ENCODE measurements at places on chromosomes 12 and 14.

GRCh38 chr12:112007945-112008344 lies 5.0 kb downstream of the TMEM116 start:
- DNase-seq: no peak

DNA sequence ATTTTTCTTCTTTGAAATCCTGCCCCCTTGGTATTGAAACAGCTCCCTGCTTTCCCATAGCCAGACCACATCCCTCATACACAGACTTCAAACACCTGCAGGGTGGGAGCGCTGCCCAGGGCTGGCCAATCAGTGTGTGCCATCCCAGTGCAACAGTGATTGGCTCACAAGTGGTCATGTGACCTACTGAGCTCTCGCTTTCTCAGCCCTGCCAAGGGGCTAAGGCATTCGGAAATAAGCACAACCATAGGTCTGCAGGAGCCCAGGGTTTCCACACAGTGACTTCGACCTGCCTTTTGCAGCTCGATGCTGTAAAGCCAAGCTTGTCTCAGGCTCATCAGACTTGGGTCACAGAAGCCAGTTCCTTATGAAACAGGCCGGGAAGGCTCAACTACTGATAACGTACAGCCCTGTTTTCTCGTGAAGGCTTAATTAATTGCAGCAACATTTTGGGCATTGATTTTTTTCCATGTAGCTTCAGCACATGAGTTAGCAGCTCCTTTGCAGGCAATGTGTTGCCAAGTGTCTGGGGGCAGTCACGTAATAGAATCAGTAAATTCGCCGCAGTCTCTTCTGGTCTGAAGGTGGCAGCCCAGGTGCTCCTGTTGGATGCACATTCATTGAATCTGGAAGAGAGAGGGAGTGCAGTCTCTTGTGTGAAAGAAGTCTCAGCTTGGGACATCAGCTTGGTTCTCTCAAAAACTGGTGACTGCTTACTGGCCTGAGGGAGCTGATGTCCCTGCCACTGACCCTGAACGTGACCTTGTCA lies 1091.8 kb downstream of the AACS start:
- DNase-seq: no peak

GRCh38 chr12:72888693-72889092 lies 616.5 kb downstream of the TRHDE start:
- DNase-seq: no peak

DNA sequence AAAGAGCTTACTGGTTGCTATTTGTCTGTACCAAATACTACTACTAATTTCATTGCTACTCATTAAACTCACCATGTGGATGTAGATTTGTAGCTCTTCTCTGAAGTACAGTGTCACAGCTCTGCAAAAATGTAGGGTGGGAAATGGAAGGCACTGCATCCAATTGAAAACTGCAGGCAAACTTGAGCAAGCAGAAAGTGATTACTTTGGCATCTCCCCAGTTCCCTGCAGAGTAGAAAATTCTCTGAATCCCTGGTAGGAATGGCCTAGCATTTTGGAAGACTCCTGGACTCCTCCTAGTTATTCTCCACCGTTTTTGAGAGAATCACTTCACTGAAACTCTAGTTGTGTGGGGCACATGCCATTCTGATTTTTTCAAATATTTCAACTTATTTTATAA lies 239.1 kb downstream of the DIO2 start:
- no peak for DNase-seq

DNA sequence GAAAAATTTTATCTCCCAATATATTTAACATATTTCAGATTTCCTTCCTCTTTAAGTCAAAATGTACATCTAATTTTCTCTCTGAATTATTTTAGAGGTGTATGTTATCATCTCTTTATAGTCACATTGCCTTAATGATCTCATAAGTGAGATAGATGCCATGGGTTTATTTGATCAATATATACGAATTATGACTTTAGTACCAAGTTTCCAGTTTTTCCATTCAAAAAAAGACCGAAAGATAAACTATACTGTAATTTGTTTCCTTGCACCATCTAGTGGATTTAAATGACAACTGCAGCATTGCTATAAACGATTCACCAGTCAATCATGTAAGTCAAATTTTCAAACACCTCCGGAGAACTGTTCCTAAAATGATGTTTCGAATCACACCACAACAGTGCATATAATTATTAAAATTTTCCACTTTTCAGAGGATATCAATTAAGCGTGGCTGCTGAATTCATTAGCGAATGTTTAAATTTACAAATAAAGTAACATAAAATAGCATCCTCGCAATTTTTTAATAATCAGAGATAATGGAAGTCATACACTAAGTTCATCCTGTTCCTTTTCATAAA lies 419 bp upstream of the ATXN7L3B start:
- no peak for DNase-seq

GRCh38 chr12:89350260-89350629 lies 2.1 kb downstream of the DUSP6 start:
- DNase-seq: no peak

GRCh38 chr12:92506891-92507290 lies 195.9 kb upstream of the PLEKHG7 start:
- DNase-seq: no peak

DNA sequence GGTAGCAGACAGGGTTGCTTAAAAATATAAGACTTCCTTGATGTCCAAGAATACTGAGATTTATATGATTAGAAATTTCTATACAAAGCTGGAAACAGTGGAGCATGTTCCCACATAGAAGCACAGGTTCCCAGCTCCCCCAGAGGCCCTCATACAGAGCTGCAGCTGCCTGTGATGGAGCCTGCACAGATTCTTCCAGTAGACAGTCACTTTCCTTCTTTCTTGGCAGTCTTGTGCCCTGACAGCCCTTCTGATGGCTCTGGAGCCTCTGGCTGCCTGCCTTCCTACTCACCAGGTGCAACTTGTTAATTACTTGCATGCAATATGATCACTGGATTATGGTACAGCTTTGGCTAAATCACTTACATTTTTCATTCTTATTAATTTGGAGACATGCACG lies 44.4 kb downstream of the BICD1 start:
- no peak for DNase-seq

- DNase-seq: no peak
Observed at GRCh38 chr12:105948331-105948730, 190.4 kb downstream of the NUAK1 start.

- DNase-seq: no peak
Observed at GRCh38 chr14:59679872-59680271, 103.3 kb upstream of the CCDC175 start.

- DNase-seq: no peak
Observed at GRCh38 chr14:69014829-69015259, 35.7 kb upstream of the ACTN1 start.

DNA sequence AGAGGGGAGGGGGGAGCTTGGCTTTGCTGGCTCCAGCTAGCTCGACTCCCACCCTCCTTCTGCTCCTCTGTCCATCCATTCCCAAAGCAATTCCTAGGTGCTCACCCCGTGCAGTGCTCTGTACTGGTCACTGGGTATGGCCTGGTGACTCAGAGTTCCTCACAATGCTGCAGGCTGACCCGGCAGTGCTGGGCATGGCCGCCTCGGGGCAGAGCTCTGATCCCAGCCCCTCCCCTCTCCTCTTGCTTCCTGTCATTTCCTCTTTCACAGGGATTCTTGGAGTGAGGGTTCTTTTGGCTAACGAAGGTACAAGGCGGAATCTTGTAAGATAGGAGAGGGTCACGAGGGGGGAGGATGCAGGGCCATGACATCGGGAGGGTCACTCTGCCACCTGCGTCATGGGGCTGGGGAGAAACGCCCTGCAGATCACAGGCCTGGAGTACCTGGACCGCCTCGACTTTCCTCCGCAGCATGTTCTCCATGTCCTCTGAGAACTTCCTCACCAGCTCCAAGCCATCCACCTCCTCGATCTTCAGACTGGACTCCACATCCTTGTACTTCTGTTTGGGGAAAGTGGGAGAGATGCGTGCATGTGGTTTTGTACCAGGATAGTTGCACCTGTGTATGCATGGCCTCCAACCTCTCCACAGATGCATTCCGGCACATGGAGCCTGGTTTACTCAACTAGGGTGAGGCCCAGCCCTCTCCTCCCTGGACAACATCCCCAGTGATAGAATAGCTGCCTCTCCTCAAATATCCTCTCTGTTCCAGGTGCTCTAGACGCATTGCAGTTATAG lies 5.7 kb downstream of the CACNA2D4 start:
- DNase-seq: peak; percentile 2

DNA sequence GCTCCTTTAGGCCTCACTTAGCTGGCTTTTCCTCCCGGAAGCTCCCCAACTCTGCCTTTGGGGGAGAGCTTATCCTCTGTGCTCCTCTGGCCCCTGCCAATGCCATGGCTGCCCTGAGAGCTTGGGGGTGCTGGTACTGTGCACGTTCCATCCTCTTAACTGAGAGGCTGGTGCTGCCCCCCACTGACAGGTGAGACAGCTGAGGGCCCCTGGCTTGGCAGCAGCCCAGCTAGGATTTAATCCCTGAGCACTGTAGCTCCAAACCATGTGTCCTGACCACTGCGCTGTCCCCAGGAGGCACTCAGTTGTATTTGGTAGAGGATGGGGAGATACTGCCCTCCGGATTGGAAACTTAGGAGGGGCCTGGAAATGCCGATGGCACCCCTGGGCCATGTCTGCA lies 46.1 kb downstream of the UBE3B start:
- DNase-seq: no peak

- no peak for DNase-seq
Observed at GRCh38 chr14:71834284-71835204, 97.7 kb upstream of the RGS6 start.

DNA sequence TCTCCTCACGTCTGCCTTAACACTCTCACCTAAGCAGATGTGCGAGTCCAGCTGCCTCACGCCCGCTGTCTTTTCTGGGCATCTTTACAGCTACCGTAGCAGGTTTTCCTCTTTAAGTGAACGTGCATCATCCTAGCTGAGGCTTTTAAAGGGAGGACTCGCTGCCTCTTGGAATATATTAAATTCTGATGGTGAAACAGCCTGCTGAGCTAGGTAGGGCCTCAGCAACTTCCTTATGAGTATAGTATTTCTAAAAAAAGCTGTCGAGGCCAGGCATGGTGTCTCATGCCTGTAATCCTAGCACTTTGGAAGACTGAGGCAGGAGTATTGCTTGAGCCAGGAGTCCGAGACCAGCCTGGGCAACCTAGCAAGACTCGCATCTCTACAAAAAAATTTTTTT lies 32.2 kb downstream of the TESC start:
- no peak for DNase-seq

GRCh38 chr14:104334424-104335161 lies 196.2 kb downstream of the KIF26A start:
- DNase-seq: peak; percentile 11

DNA sequence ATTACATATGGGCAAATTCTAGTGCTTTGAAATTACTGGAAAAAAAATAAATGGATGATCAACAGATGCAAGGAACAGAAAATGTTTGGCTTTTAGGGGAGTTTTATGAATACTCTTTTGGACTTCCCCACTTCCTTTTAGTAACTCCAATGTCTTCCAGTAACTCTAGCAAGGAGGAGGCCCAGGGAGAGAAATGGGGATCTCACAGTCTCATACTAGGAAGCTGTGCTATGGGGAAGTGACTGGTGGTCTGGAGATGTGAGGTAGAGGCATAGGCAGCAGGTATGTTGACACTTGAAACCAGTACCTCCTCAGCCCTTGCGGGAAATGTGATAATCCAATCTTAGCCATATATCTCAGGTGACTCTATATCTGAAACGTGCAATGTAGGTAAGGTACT lies 68.1 kb downstream of the CRADD start:
- DNase-seq: no peak

DNA sequence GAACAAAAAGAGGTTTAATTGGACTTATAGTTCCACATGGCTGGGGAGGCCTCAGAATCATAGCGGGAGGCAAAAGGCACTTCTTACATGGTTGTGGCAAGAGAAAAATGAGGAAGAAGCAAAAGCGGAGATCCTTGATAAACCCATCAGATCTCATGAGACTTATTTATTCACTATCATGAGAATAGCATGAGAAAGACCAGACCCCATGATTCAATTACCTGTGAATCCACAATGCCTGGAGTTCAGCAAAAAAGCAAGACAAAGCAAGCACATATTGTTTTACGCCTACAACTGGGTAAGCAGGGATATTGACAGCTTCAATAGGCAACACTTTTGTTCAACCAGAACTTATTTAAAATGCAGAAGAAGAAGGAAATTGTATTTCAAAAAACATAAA lies 218.2 kb downstream of the RPL10L start:
- no peak for DNase-seq

DNA sequence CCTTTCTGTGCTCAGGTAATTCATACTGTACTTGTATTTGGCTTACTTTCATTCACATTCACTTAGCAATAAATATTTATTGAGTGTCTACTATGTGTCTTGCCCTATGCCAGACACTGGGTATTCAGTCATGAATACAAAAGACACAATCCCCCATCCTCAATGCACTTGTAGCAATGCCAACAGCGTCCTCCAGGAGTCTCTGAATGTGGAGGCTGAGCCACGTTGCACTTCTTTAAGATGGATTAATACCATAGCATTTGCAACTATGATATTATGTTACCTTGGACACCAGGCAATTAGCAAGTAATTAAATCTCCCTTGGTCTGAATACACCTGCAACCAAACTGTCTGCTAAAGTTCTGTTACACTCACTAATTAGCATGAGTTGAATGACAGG lies 58.8 kb downstream of the OTX2 start:
- no peak for DNase-seq

- no peak for DNase-seq
Observed at GRCh38 chr12:96014943-96015599, 18.9 kb upstream of the HAL start.

- DNase-seq: peak; percentile 74
Observed at GRCh38 chr12:96193725-96194575, at the start of gene ELK3. TSS of gene ELK3 (plus strand) at chr12:96194375.

GRCh38 chr12:97308576-97309198 lies 153.9 kb upstream of the RMST start:
- DNase-seq: no peak

DNA sequence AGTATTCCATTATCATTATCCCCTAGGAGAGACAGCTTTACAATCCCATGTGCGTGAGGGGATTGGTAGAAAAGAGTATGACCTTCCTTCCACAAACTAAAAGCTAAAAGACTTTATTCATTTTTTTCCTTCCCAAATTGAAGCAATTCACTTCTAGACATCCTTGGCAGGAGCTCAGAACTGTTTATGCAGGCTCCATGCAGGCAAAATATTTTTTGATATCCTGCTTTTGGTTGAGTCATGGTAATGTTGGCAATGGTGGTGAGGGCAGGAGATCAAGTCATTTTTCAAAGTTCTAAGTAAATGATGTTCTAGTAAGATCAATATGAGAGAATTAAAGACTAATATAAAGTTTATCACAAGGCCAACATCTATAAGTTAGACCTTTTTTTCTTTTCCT lies 1.3 kb upstream of the PLEKHG7 start:
- DNase-seq: no peak

GRCh38 chr14:73591690-73592449 lies at the start of gene ACOT4:
TSS of gene ACOT4 (plus strand) at chr14:73591873. CDS start at chr14:73591960, 87 bp downstream.
- peak; percentile 77 for DNase-seq

GRCh38 chr12:12469386-12469785 lies 93.3 kb downstream of the DUSP16 start:
- no peak for DNase-seq

GRCh38 chr12:26119391-26119989 lies 5.3 kb downstream of the BHLHE41 start:
- DNase-seq: no peak

DNA sequence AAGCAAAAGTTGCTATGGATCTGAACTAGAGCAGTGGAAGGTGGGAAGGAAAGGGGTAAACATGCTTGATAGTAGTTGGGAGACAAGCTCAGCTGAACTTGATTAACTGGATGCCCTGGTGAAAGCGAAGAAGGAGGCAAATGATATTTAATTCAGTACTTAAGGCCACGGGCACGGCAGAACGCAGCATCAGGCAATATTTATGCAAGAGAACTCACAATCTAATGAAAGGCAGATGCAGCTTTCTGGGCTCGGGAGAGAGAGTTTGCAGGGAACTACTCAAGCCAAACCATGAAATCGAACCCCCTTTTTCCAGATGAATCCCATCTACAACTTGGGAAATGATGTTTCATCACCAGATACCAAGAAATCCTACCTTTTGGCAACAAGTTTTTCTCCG lies 3.5 kb upstream of the CNIH1 start:
- DNase-seq: no peak
